ENCODE measurements at places on chromosomes 3 and 15.

DNA sequence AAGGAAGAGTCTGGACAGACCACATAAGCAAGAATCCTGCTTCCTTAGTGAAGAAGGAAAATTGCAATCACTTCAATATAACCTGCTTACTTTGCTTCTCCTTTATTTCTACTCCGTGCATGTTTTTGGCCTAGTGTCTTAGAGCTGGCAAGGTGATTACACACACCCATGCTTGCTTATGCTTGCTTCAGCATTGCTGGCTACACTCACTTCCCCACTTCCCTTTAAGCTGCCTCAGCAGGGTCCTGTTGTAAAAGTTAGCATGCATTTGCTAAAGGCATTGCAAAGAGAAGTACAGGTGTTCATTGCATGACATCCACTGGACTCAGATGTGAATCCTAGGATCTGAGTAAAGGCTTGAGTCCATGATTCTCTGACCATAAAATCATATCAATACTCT lies 47.5 kb upstream of the STT3B start:
- DNase-seq = no peak

- no peak for DNase-seq
These were observed 767 bp downstream of the SEMA3F start for GRCh38 chr3:50155891-50156290.

DNA sequence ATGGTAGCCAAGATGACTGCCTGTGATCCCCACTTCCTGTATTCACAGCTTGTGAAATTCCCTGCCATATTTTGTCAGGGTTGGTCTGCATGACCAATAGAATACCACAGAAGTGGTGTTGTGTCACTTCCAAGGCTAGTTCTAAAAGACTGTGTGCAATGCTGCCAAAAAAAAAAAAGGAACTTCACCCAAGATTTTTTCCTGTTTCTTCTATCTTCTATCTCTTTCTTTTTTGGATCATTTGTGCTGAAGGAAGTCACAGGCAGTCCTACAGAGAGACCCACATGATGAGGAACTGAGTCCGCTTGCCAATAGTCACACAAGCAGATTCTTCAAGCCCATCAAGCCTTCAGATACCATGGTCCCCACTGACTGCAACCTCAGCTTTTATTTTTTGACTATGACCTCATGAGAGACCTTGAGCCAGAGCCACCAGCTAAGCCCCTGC lies 18.1 kb upstream of the RAF1 start:
- peak; percentile 63 for DNase-seq

DNA sequence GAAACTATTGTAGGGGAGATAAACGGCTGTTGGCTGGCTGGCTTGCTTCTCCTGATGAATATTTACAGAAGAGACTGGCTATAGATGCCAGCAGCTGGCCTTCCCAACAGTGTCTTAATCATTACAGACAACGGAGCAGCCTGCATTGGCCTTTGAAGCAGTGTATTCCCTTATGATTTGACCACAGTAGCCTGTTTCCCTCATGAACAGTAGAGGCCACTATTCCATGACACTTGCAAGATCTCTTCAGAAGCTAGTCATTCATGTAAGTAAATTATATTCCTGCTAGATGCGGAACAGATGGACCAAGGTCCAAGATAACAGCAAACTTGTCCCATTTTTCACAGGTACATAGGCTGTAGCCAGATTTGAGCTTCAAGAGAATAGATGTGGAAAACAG lies 47.3 kb downstream of the TMCO5A start:
- peak; percentile 33 for DNase-seq

DNA sequence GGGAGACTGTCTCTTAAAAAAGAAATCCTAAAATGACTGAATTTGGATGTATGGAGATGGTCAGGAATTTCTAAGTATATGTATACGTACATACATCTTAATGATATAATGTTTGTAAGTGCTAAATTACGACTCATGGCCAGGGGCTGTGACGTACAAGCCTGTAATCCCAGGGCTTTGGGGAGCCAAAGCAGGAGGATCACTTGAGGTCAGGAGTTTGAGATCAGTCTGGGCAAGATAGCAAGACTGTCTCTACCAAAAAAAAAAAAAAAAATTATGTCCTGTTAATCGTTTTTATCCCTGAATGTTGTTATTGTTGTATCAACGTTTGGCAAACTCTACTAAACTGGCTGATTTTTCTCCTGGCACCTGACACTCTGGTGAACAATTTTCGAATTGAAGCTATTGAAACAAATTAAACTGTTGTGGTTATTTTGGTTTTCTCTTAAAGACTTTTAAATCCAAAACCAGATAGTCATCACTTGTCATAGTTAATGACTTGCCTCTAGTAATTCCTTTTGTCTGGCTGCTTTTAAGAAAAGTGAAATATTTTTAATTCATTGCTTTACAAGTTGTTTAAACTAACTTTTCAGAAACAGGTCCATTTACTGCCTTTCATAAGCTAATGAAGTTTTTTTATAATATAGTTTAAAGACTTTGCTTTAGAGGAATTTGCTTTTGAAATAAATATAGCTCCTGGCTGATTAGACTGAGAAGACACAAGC lies 7.0 kb downstream of the MORF4L1 start:
- peak; percentile 14 for DNase-seq

GRCh38 chr3:104396974-104397669 lies 969.6 kb upstream of the ALCAM start:
- DNase-seq = no peak

DNA sequence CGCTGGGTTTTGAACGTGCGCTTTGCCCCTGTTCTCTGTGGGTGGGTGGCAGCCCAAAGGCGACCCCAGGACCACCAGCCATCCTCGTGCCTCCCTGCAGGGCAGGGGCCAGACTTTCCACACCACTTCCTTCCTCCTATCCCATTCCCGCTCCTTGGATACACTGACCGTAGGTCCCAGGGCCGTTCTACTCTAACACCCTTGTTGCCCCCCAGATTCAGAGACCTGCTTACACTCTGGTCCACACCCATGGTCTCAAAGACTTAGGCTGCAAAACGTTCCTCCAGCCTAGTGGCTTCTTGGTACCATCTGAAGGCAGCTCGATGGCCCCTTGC lies 318 bp upstream of the DCLK3 start:
- no peak for DNase-seq

- DNase-seq = no peak
These were observed 393.4 kb upstream of the NR2F2 start for GRCh38 chr15:95937128-95937528.

DNA sequence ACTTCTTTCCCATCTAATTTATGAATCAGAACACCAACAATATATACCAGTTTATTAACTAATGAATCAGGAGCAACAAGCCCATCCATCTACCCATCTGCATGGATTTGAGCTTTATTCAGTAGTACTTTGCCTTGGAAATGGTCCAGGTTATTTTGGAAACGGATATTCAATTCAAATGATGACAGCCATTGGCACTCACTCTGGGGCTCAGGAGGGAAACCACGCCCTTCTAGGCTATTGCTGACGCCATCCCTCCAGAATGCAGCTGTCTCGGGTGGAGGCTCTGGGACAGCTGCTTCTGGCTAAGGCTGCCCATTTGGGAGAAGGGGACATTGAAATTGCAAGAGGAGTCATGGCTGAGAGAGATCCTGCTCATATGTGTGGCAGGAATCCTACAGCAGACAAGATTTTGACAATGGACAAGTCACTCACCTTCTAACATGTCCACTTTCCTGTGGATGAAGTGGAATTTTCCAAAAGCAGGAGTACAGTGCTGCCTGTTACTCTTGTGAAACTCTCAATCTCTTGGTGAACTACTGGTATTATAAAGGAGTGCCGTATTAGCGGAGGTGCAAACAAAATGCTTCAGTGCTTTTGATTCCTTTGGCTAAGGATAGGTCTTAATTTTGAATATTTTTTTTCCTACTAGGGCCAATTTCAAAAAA lies 29.3 kb upstream of the TRAK1 start:
- DNase-seq = no peak

DNA sequence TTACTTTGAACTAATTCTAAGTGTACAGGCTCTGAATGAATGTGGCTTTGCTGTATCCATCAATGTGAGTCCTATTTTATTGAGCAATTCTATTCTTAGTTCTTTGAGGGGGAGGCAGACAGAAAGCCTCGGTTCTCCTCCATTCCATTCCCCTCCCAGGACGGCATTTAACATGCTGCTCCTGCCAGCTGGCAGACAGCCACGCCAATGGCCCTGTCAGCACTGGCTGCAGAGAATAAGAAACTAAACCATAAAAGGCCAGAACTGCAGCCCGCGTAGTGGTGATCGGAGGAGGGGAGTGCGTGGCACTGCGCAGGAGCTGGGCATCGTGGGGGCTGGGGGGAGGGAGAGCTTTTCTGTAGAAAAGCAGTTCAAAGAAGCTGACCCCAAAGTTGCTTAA lies 76.0 kb upstream of the HACD2 start:
- DNase-seq = no peak

GRCh38 chr3:57512166-57512565 lies 32.0 kb downstream of the DNAH12 start:
- no peak for DNase-seq

DNA sequence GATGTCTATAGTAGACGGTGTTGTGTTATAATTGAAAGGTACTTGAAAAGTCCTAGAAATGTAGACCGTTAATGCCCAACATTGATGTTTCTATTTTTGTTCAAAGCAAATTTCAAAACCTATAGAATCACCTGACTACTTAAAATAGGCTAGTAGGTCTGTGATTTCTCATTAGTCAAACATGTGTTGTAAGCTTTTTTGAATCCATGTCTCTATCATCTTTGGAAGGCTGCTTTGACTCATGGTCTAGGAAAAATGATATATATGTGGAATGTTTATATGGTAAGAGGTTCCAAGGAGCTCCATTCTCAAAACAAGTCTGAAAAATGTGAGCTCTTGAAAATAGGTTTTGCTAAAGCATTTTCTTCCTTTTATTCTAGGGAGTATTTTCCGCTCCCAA lies 375.3 kb downstream of the LPP start:
- DNase-seq = no peak

DNA sequence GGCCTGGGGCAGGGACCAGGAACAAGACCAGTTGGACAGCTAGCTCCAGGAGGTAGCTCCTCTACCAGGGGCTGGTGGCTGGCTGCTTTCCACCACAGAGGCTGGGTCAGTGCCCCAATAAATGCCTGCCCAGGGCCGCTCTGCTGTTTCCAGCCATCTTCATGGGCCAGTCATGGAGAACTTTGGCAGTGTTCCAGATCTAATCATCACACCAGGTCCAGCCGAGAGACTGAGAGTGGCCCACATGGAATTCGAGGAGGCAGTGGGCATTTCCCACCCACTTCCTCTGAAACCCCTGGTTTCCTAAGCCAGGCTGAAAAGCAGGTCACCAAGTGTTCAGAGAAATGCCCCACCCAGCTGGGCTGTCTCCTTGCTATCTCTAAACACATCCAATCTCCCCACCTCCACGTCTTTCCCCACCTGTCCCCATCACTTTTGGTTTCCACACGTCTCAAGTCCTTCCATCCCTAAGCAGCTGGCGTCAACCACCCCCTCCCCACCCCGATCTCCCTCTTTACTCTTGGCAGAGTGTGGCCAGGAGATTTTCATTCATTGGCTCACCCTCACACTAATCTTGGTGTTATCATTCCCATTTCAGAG lies 190.0 kb upstream of the LINGO1 start:
- no peak for DNase-seq
